ENCODE measurements at places on chromosomes 13 and 19.

DNA sequence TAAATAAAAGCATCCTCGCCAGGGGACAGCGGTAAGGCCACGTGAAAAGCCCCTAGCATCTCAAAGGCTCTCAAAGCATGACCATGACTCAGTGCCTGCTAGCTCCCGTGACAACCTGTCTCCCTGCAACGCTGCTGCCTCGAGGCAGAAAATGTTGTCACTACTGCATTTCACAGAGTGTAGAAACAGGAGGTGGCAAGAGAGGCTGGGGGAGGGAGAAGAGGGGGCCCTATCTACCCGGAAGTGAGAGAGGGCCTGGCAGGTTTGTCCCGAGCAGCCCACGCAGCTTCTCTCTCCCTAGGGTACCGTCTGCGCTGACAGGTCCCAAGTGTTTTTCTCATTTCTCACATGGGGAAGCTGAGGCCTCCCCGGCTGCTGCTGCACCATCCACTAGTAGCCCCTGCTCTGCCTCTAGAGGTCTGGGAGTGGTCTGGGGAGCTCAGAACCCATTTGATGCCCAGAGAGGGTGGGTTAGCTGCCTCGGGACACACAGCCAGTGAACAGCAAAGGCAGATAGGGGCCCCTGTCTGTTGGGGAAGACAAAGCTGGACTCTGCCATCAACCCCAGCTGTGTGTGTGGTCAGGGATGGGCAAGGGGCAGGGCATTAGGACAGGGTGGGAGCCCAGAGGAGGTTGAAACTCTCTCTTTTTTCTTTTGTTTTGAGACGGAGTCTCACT lies 3.7 kb downstream of the TINCR start:
- no peaks in the 10 kb centered on the region for H3K4me1 ChIP-seq
- H3K36me3 ChIP-seq, result no peaks in the 10 kb centered on the region
- H3K27ac ChIP-seq, result no peak overlapping the region
- DNase-seq, result no peak
- no peak overlapping the region for H3K4me3 ChIP-seq
- H3K27me3 ChIP-seq, result peaks cover 24% of the 10 kb centered on the region

DNA sequence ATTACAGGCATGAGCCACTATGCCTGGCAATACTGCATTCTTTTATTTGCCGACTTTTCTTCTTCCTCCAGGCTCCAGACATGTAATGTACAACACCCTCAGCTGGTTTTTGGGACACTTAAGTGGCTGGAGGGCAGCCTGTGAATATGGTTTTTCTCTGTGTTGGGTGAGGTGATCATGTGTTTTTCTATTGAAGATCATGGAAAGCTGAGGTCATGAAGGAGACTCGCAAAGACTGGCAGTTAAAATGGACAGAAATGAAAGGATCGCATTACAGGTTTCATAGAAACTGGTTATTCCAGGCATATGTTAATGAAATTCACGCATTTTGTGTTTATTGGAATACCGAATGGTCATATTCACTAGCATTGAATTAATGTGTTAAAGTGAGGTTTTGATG lies 85.2 kb upstream of the RNF113B start:
- DNase-seq, result no peak
- H3K36me3 ChIP-seq, result no peaks in the 10 kb centered on the region
- H3K27ac ChIP-seq, result no peak overlapping the region
- no peak overlapping the region for H3K4me3 ChIP-seq
- H3K4me1 ChIP-seq, result peaks cover 18% of the 10 kb centered on the region

- no peaks in the 10 kb centered on the region for H3K27me3 ChIP-seq
- no peak for DNase-seq
- H3K27ac ChIP-seq, result peak overlapping the region; percentile 22
- H3K4me3 ChIP-seq, result peak overlapping the region; percentile 86
- peaks cover 15% of the 10 kb centered on the region for H3K4me1 ChIP-seq
- H3K36me3 ChIP-seq, result peaks cover 13% of the 10 kb centered on the region
These were observed 450 bp downstream of the FBXW9 start for GRCh38 chr19:12695997-12696365.

DNA sequence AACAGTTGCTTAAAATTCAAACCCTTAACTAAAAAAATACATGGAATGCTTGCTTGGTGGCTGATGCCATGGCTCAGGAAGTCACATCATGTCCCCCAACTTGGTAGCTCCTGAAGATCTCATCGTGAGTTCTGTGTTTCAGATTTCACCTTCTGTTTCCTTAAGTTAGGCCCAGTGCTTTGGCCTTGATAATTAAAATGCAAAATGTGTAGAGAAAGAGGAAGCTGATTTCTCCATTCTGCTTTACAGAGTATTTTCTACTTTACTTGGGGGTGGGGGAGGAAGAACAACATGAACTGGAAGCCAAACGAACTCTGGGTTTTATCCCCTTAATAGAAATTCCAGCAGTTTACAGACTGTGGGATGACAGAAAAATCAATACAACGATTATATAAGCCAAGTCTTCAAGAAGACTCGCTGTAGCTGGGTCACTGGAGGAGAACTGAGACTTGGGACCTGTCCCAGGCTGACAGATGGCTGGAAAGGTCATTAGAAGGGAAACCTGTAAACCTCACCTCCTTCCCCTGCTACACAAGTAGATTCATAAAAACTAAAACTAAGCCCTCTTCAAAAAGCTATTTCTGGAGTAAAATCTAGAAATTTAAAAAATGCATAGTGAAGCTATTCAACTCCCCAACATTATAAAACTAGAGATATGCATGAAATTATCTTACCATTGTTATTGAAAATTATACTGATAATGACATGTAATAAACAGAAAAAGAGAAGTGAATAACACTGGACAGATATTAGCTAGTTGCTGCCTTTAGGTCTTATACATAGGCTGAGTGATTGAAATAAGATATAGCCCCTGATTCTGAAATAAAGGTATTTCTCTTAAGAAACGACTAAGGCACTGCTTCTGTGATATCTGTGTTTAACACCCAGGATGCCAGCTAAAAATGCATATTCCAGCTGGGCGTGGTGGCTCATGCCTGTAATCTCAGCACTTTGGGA lies 22.1 kb upstream of the GGACT start:
- no peak overlapping the region for H3K27ac ChIP-seq
- peaks cover 9% of the 10 kb centered on the region for H3K4me1 ChIP-seq
- no peak for DNase-seq
- no peaks in the 10 kb centered on the region for H3K36me3 ChIP-seq
- H3K4me3 ChIP-seq, result no peak overlapping the region

DNA sequence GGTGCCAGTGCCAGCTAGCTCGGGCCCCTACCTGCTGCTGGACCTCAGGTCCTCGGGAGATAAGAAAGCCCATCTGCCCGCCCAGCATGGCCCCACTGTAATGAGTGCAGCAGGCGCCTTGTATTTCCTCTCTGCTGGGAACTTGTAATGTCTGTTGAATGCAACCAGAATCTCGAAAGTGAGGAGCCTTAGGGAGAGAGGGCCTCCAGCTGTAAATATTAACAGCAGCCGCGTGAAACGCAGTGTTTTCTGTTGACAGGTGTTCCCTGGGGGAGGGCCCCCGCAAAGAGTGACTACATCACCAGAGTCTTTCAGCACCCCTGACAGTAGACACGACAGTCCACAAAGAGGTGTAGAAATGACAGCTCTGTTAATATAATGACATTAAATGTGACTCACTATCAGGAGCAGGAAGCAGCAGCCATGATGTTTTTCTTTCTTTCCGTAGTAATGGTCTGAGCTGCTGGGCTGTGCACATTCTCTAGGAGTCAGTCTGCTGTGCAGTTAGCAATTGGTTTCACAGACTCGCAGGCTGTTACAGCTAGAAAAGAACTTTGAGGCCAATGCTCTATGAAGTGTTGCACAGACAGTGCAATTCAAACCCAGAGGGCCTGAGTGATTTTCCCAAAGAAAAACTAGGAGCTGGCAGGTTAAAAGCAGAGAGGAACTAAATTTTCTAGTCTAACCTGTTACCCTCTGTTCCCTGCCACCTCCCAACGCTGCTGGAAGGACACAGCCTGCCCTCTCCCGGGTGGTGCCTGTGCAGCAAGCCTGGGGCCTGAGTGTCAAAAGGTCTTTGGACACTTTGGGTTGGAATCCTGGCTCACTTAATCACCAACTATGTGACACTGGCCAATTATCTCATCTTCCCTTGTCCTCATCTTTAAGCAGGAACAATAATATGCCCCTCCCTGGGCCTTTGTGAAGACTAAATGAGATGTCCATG lies 58.6 kb upstream of the WASF3 start:
- H3K27me3 ChIP-seq, result peaks cover 4% of the 10 kb centered on the region
- peak overlapping the region; percentile 48 for H3K27ac ChIP-seq
- DNase-seq, result peak; percentile 22
- peak overlapping the region; percentile 0 for H3K4me3 ChIP-seq
- no peaks in the 10 kb centered on the region for H3K36me3 ChIP-seq

DNA sequence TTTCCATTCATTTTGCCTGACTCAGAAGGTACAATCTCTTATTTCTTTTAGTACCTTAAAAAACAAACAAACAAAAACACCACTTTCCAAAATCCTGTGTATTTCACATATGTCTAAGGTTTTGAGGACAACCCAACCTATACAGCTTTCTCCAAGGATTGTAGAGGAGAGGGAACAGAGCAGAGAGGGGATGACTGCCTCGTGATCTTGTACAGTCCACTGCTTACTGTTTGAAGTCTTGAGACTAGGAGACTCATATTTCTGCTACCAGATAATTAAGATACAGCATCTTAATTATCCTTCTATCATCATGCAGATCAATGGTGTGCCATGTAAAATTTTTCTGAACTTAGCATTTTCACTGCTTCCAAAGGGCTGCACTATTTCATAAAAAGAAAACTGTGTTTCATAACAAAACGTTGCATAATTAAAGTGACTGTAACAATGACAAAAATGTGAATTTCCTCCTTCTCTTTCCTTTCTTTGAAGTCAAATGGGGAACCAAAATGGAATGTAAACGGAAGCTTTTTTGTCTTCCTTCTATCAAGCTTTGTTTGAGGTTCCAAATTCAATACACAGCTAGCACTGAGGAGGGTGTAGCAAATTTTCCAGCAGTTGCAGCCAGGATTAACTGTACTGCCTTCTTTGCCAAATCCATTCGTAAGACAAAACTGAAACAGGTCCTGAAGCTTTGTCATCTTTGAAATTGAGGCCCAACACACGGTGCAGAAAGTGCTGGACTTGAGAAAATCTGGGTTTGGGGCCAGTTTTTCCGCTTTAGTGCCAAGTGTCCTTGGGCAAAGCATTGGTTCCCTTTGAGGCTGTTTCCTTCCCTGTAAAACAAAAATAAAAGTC lies 34.9 kb upstream of the RCBTB2 start:
- H3K27me3 ChIP-seq, result no peaks in the 10 kb centered on the region
- H3K36me3 ChIP-seq, result no peaks in the 10 kb centered on the region

GRCh38 chr13:26441476-26441875 lies 116.0 kb upstream of the WASF3 start:
- no peaks in the 10 kb centered on the region for H3K27me3 ChIP-seq
- no peak overlapping the region for H3K4me3 ChIP-seq
- H3K4me1 ChIP-seq, result peaks cover 4% of the 10 kb centered on the region
- no peak overlapping the region for H3K27ac ChIP-seq
- DNase-seq, result no peak
- H3K36me3 ChIP-seq, result no peaks in the 10 kb centered on the region

DNA sequence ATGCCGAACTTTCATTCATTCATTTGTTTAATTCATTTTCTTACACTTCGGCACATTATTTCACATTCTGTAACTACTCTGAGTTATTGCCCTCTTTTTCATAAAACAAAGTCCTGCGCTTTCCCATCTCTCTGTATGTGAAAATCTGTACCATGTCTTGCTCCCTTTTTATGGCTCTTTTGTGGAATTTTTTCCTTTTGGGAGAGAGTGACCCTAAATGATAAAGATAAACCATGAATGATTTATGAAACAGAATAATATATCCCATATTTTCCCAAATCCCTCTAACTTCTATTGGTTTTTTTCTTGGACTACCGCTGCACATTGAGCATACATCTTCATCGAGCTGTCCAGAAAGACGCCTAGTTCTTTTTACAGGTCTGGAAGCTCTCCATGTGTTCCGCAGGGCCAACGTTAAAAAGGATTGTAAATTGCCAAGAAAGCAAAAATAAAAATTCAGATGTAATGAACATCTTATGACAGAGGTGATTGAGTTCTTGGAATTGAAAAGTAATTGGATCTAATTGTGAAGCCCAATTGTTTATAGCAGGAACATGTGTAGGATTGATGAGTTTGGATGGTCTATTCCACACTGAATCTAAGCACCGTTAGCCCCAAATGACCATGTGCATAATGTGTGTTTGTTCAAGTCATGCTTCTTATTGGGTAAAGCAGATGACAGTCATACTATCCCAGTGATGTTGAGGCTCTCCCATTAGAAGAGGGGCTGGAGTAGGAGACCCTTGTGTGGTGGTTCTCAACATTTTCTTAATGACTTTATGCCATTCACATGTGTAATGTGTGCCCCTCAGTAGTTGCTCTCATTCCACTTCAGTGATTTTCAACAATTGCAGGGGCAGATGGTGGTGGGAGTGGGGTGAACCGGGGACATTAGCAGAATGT lies 378.9 kb downstream of the DLEU7 start:
- H3K27me3 ChIP-seq, result no peaks in the 10 kb centered on the region
- H3K27ac ChIP-seq, result no peak overlapping the region
- H3K4me1 ChIP-seq, result no peaks in the 10 kb centered on the region
- no peak for DNase-seq
- no peaks in the 10 kb centered on the region for H3K36me3 ChIP-seq
- no peak overlapping the region for H3K4me3 ChIP-seq

GRCh38 chr19:44657211-44657921 lies 13.7 kb downstream of the PVR start:
- no peaks in the 10 kb centered on the region for H3K27me3 ChIP-seq
- peaks cover 3% of the 10 kb centered on the region for H3K4me1 ChIP-seq
- DNase-seq, result peak; percentile 24

GRCh38 chr19:32171719-32172151 lies 173.7 kb upstream of the ZNF507 start:
- no peaks in the 10 kb centered on the region for H3K36me3 ChIP-seq
- no peak overlapping the region for H3K27ac ChIP-seq
- no peak overlapping the region for H3K4me3 ChIP-seq

- H3K27ac ChIP-seq, result no peak overlapping the region
- peaks cover 39% of the 10 kb centered on the region for H3K27me3 ChIP-seq
- no peak overlapping the region for H3K4me3 ChIP-seq
- no peaks in the 10 kb centered on the region for H3K4me1 ChIP-seq
- H3K36me3 ChIP-seq, result no peaks in the 10 kb centered on the region
These were observed 113.0 kb downstream of the SLC7A1 start for GRCh38 chr13:29482504-29482903.

- DNase-seq, result no peak
- H3K4me3 ChIP-seq, result no peak overlapping the region
- H3K4me1 ChIP-seq, result peaks cover 6% of the 10 kb centered on the region
- H3K27me3 ChIP-seq, result no peaks in the 10 kb centered on the region
- H3K36me3 ChIP-seq, result peaks cover 3% of the 10 kb centered on the region
- no peak overlapping the region for H3K27ac ChIP-seq
These were observed 15.6 kb upstream of the C1QTNF9 start for GRCh38 chr13:24293746-24294145.

GRCh38 chr13:22629374-22629773 lies 551.4 kb upstream of the SGCG start:
- no peaks in the 10 kb centered on the region for H3K27me3 ChIP-seq
- H3K36me3 ChIP-seq, result no peaks in the 10 kb centered on the region
- H3K4me1 ChIP-seq, result no peaks in the 10 kb centered on the region
- DNase-seq, result no peak

DNA sequence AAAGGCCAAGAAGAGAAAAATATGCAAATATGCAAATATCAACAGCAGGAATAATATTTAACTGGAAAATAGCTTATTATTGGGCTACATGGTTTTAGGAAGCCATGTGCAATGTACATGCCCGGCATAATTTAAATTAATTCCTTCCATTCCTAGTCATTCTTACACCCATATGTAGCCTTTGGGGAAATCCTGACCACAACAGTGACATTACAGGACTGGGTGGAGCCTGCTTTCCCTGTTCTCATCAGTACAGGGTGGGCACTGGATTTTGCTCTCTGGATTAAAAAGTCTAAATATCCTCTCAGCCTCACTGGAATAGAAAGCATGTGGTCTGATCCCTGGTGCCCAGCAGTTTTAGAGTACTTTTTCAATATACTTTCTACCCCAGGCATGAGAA lies 198.2 kb downstream of the DNAJC15 start:
- H3K4me1 ChIP-seq, result no peaks in the 10 kb centered on the region
- DNase-seq, result no peak
- no peak overlapping the region for H3K27ac ChIP-seq
- H3K27me3 ChIP-seq, result no peaks in the 10 kb centered on the region
- H3K36me3 ChIP-seq, result no peaks in the 10 kb centered on the region
